ENCODE measurements at places on chromosomes 3 and 15.

GRCh38 chr3:97201814-97202213 is 387.4 kb downstream of the EPHA6 start:
- no peak for DNase-seq

DNA sequence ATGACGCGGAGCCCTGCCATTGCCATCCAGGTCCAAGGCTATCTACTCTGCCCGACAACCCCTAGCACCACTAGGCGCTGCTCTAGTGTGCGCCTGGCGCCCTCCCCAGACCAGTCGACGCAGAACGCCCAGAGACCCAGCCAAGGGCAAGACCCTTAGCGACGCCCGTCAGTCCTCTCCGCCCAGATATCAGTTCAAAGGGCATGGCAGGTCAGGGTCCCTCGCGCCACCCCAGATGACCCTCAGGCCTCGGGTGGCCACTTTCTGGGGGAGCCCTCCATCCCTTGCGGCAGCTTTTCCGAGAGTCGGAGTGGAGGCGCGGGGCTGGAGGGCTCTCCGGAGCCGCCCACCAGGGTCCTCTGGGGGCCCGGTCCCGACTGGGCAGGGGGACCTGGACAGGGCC is 371 bp upstream of the CLSTN2 start:
- no peak for DNase-seq

DNA sequence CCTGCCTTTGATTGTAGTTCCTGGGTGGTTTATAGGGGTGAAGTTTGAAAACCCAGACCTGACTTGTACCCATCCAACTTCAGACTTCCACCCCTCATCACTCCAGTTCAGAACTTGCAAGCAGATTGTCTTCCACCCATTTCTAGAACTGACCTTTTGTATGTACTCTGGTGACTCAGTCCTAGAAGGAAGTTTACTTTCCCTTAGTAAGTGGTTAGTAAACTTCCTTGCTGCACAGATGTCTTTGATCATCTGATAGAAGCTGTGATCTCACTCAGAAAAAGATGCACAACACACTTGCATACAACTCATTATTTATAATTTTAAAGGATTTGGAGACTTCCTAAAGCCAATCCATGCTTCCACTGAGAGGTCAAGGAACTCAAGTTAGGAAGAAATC is 368.0 kb downstream of the MFSD1 start:
- no peak for DNase-seq

DNA sequence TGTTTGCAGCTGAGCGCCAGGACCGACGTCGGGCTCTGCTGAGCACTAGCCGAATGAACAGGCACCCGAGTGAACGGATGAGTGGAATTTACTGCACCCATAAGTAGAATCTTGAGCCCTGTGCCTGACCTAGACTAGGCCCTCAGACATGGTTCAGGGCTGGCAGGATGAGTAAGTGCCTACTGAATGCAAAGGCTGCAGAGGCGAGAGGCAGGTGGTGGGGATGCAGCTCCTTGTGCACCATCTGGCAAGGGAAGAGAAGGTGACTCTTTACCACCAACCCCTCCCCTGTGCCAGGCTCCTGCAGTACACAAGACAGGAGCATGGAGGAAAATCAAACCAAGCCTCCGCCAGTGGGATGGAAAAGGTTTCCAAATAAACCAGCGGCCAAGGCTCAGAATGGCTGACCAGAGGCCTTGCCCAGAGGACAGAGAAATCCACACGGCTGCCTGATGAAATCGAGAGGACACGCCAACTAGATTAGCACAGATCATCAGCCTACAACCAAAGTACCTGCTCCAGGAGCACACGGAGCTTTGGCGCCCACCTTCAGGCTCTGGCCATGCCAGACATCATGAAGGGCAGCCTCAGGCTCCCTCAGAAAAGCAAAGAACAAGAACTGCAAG is 141.7 kb upstream of the IQSEC1 start:
- DNase-seq = no peak

GRCh38 chr3:45312836-45313493 is 75.4 kb upstream of the LARS2 start:
- DNase-seq = no peak

DNA sequence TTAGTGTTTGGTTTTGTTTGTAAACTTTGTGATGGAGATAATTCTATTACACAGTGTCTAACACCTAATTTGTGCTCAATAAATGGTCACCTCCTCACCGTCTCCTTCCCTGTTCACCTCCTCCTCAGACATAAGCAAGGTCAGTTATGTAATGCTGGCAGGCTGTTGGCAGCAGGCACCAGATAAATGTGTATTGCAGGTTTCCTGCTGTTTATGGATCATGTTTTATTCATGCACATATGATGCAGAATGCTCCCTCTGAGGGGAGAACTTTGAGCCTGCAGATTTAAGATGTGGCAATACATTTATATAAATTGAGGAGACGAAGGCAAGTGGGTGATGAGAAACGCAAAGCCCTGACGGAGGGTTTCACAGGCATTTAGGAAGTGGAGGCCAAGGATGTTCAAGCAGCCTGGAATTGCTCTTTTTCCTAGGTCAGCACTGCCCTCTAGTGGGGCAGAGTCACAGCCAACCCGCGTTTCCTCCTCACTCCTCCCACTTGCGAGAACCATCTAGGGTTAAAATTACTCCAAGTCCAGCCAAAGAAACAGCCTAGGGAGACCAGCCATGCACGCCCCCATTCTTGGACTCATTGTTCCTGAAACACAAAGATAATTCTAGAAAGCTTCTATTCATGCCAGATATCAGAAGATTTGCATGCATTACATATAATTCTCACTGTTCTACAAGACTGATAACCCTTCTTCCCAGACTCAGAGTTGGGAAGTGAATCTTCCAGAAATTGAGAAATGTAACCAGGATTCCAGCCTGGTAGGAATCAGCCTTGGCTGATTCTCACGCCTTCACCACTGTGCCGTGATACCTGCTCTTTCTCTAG is 228.7 kb downstream of the SLCO3A1 start:
- DNase-seq = no peak

DNA sequence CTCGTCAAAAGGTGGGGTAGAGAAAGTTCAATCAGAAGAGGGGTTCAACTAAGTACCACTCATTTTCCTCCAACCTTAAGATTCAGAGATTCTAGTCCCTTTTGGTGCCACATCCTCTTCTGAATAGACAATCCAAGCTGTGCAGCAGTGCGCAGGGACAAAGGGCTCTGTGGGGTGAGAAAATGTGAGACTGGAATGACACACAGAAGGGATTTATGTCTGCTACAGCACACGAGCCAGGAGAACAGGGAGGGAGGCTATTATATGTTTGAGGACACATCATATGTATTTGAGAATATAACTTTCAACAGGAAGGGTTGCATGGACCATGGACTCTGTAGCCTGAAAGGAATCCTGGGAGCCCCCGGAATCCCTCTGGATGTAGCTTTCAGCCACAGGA is 33.0 kb downstream of the LSM3 start:
- DNase-seq = no peak

DNA sequence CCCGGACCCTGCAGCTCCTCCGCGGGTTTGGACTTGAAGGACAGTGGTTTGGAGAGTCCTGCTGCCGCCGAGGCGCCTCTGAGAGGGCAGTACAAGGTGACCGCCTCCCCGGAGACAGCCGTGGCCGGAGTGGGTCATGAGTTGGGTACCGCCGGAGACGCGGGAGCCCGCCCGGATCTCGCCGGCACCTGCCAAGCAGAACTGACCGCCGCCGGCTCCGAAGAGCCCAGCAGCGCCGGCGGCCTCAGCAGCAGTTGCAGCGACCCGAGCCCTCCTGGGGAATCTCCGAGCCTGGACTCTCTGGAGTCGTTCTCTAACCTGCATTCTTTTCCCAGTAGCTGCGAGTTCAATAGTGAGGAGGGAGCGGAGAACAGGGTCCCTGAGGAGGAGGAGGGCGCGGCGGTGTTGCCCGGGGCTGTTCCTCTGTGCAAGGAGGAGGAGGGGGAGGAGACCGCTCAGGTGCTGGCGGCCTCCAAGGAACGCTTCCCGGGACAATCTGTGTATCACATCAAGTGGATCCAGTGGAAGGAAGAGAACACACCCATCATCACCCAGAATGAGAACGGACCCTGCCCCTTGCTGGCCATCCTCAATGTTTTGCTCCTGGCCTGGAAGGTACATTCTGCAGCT is 634 bp downstream of the MINDY2 start:
- no peak for DNase-seq

DNA sequence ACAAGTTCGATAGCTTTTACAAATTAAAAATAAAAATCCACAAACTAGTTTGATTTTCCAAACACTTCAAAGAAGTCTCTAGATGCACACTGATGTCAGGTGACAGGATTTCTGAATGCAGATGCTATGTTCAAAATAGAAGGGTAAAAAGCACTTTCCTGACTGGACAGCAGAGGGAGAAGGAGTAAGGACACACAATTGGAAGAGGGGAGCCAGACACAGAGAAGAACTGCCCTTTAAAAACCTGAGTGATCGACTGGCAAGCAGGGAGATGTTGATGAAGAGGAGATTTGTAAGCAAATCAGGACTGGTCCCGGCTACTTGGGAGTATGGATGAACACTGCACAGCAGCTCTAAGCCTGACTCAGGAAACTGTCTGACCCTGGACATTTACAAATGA is 612.8 kb downstream of the MAGI1 start:
- DNase-seq = no peak

GRCh38 chr15:27592036-27592760 is 506.9 kb downstream of the OCA2 start:
- DNase-seq = no peak

GRCh38 chr3:78974181-78974790 is 793.5 kb downstream of the ROBO1 start:
- DNase-seq = no peak

- no peak for DNase-seq
Measured at GRCh38 chr15:100350434-100351226, 8.9 kb upstream of the ADAMTS17 start.

GRCh38 chr3:125589547-125590122 is 5.7 kb downstream of the OSBPL11 start:
- no peak for DNase-seq

DNA sequence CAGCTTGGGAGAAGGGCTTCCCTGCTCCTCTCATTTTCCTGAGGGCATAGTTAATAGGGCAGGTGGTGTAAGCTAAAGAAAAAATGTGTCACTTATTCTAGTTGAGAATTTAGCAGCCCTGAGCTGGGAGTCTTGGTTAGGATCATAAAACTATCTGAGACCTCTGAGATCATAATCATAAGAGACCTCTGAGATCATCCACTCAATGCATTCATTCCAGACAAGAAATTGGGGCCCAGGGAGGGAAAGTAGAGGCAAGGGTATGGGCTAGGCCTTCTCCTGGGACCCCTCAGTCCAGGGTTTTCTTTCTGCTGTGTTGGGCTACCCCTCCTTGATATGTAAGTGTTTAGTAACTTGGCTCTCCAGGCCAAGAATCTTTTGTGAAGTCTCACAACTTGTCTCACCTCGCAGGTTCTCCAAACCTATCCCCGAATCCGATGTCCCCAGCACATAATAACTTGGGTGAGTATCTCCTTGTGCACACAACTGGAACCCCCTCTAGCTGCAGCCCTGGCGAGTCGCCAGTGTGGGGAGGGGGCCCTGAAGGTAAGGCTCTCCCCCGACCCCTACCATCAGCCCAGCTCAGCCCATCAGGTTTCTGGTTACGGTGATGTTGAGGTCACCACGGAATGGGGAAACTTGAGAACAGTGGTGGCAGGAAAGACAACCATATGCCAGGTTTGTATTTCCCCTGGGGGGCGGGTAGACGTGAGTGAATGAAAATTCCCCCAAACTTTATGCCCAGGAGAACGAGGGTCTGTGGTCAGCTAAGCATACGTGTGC is 84.1 kb downstream of the AAGAB start:
- no peak for DNase-seq
